ENCODE measurements at places on chromosomes 6 and 20. TPM values are rescaled to one million over a fixed set of nuclear protein-coding genes. Genes with fewer than 3 reads are reported as not detected.

PRRT1 gene
- total RNA-seq, result 1.0 TPM

DNA sequence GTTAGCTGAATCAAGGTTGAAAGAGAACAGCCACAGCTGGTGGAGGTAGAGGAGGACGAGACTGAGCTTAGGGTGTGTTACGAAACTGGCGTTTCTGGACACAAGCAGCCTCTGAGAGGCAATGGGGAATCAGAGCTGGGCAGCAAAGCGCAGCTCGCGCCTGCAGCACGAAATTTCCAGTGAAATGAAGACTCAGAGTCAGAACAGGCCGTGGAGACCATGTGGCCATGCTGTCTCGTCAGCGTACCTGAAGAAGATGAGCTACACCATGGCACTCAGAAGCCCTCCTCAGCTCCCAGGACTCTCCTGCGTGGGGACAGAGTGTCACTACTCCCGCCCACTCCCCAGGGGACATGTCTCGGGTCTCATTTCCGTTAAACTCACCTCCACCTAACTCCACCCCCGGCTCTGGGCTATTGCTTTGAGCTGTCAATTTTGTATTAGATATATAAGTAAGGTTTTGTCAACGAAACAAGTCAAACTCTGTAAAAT lies 256.9 kb downstream of the ERMARD start:
- H3K4me3 ChIP-seq, result no peak overlapping the region
- no peak overlapping the region for H3K27ac ChIP-seq
- peaks cover 9% of the 10 kb centered on the region for H3K4me1 ChIP-seq
- peaks cover 22% of the 10 kb centered on the region for H3K27me3 ChIP-seq

MPIG6B gene
- 1.9 TPM for total RNA-seq

DNA sequence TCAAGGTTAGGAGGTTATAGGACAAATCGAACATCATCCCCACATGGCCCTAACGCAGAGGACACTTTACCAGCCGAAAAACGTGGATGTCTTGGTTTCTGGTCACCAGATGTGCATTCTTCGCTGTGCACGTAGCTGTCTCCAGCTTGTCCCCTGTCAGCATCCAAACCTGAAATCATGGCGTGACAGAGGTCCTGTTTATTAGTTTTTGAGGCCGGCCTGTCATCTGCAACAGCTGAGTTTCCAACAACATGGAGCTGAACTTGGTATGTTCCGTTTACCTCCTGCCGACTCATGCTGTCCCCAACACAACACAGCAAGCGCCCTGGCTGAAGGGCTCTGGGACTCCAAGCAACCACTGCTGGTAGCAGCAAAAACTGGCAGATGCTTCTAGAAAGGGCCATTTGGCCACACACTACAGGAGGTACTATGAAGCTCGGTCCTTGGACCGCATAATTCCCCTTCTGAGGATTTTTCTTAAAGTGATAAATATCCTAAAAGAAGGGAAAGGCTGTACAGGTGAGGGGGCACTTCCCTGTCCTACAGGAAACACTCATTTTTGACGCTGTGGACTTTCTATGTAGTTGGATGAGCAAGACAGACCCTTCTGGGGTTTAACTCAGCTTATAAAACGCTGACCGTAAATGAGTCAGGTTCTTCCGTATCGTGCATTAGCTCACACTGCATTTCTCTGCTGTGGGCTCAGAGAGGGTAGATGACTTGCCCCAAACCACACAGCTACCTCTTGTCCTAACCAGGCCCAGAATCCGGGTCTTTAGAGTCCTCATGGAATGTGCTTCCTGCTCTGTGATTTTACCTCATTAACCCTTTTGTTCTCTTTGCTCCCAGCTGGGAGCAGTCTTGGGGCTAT lies 79.7 kb upstream of the NFATC2 start:
- H3K36me3 ChIP-seq, result no peaks in the 10 kb centered on the region
- no peaks in the 10 kb centered on the region for H3K4me1 ChIP-seq
- no peak overlapping the region for H3K4me3 ChIP-seq
- no peak for DNase-seq

TTLL9 gene
- total RNA-seq, result 1.3 TPM

GRCh38 chr6:33620158-33620855 lies 815 bp upstream of the ITPR3 start:
- H3K36me3 ChIP-seq, result no peaks in the 10 kb centered on the region
- H3K4me3 ChIP-seq, result peak overlapping the region; percentile 72
- H3K4me1 ChIP-seq, result peaks cover 7% of the 10 kb centered on the region
- H3K27me3 ChIP-seq, result peaks cover 32% of the 10 kb centered on the region
- peak overlapping the region; percentile 89 for H3K27ac ChIP-seq

FOXF2 gene
- total RNA-seq, result 12.6 TPM

DNAH8 gene
- total RNA-seq, result 0.03 TPM

RREB1 gene
- total RNA-seq, result 54.0 TPM

GRCh38 chr6:3737149-3737830 lies 14.2 kb downstream of the PXDC1 start:
- peaks cover 59% of the 10 kb centered on the region for H3K36me3 ChIP-seq
- no peak overlapping the region for H3K4me3 ChIP-seq
- H3K27me3 ChIP-seq, result no peaks in the 10 kb centered on the region

Data from left lung (tissue), 14 donors.